ENCODE measurements at places on chromosomes 3 and 15. TPM values are rescaled to one million over a fixed set of nuclear protein-coding genes. Genes with fewer than 3 reads are reported as not detected.

HESX1 gene
- 0.67 TPM for total RNA-seq

P2RY12 gene
- total RNA-seq: not detected

GRCh38 chr3:18405141-18405540 is 20.0 kb downstream of the SATB1 start:
- H3K4me3 ChIP-seq: no peak overlapping the region
- no peaks in the 10 kb centered on the region for H3K27me3 ChIP-seq
- H3K27ac ChIP-seq: no peak overlapping the region
- no peaks in the 10 kb centered on the region for H3K4me1 ChIP-seq
- DNase-seq: no peak

GRCh38 chr3:52986938-52987337 is 58.9 kb downstream of the SFMBT1 start:
- no peaks in the 10 kb centered on the region for H3K4me1 ChIP-seq
- no peak overlapping the region for H3K4me3 ChIP-seq
- no peaks in the 10 kb centered on the region for H3K36me3 ChIP-seq
- no peaks in the 10 kb centered on the region for H3K27me3 ChIP-seq
- H3K27ac ChIP-seq: no peak overlapping the region

PLA1A gene
- 0.91 TPM for total RNA-seq

- no peak overlapping the region for H3K27ac ChIP-seq
- H3K4me3 ChIP-seq: no peak overlapping the region
- H3K4me1 ChIP-seq: no peaks in the 10 kb centered on the region
- no peaks in the 10 kb centered on the region for H3K36me3 ChIP-seq
Measured at GRCh38 chr15:42375252-42375651, 16.0 kb downstream of the CAPN3 start.
